HS-5 (cell line): ENCODE measurements at places on chromosomes 11 and 22.

DNA sequence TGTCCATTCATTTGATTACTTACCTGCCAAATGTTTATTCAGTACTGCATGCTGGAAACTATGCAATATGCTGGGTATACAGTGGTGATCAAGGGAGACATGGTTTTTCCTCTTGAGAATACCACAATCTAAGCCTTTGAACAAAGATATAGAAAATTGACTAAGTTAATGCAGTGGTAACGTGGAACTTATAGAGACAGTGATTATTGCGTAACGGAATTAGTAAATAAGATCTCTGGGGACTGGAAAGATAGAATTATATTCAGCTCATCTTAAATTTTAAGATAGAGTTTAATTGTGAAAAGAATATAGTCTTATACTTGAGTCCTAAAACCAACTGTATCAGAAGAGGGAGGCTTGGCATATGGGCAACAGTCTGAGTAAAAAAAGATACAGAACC lies 129.5 kb downstream of the UVRAG start:
- DNase-seq, result no peak

DNA sequence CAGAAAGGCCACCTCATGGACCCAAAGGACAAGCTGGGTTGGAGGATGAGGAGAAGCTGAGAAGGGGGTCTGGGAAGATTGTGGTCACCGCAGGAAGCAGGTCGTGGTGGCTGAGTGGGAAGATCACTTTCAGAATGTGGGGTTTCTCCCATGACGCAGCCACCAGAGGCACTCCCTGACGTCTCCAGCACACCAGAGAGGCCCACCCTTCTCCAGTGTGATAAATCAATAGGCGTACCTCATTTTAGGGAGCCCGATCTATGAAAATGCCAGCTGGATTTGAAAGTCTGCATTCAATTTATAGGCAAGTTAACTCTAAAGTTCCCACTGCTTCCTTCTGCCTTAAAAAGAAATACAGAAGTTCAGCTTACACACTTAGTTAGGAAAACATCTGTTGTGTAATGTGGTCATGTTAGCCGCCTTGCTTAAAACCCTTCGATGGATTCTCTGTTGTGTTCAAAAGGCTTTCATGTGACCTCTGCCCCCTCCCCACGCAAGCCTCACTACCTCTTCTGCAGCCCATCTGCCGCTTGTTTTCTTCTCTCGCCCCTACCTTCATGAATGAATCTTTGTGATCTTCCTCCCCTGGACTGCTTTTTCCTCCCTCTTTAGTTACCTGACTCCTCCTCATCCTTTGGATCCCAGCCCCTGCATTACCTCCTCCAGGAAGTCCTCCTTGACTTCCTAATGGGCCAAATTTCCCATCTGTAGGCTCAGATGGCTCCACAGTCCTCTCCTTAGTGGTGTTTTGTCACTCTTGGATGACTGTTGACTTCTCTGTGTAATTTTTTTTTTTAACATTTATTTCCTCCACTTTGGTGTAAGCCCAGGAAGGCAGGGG lies 10.7 kb downstream of the TSPAN18 start:
- DNase-seq, result no peak

DNA sequence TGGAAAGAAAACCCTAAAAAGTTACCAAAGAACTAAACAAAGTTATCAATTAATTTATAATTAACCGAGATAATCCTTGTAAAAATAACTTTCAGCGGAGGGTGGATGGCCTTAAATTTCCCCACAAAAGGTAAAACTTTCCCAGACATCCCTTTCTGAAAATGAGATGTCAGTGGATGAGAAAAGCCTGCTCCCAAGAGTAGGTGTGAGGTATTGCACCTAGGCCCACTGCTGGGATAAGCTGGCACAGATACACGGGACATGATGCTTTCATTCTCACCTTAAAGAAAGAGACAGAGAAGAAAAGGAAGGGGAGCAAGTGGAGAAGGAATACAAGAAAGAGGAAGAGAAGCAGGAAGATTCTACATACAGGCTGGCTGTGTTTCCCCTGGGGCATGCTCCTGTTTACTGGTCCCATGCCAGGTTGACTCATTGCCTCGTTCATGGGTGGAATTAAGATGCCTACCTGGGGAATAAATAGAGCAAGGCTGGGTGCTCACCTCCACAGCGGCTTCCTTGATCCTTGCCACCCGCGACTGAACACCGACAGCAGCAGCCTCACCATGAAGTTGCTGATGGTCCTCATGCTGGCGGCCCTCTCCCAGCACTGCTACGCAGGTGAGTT lies at the start of gene SCGB2A2:
SCGB2A2 (plus strand) TSS at position 505 of the 625 bp plus-strand sequence; CDS start at position 564, 59 bp downstream.
- DNase-seq, result no peak

- no peak for DNase-seq
Observed at GRCh38 chr11:83284501-83285150, 1.5 kb downstream of the CCDC90B start.
